Right cardiac atrium (tissue), 5 donors: ENCODE measurements at places on chromosomes 7 and 10. TPM values are rescaled to one million over a fixed set of nuclear protein-coding genes. Genes with fewer than 3 reads are reported as not detected.

GRCh38 chr10:102779680-102780526, 36.2 kb downstream of the WBP1L start:
- DNase-seq: no peak

CPA4 gene
- polyA plus RNA-seq: 0.02 TPM

CAMK1D gene
- polyA plus RNA-seq: 15.2 TPM

- no peak for DNase-seq
These were observed 4.5 kb upstream of the ZEB1 start for GRCh38 chr10:31314256-31315150.

EN2 gene
- 0.16 TPM for polyA plus RNA-seq

DNA sequence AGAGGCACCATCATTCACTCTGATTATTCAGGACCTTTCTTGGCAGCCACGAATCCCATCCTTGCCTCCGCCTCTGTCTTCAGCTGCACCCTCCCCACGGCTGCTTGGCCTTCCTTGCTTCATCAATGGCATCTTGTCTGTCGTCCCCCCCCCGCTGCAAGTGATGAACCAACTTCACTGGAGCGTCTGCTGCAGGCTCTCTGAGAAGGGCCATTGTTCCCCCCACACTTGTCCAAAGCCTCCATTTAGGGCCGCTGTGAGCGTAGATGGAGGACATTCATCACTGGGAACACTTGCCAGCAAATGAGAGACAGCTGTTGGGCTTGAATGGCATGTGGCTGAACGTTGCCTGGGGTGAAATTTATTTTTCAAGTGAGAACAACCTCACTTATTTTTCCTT, 20.1 kb downstream of the AFAP1L2 start:
- no peak for DNase-seq

GRCh38 chr10:124736491-124737136, 7.6 kb downstream of the FAM53B start:
- DNase-seq: peak; percentile 93

GRCh38 chr7:133300811-133301210, 47.9 kb downstream of the EXOC4 start:
- no peak for DNase-seq

FAM237B gene
- not detected for polyA plus RNA-seq

PPP1R3C gene
- polyA plus RNA-seq: 146 TPM

GAD2 gene
- not detected for polyA plus RNA-seq

CALML3 gene
- not detected for polyA plus RNA-seq

DNA sequence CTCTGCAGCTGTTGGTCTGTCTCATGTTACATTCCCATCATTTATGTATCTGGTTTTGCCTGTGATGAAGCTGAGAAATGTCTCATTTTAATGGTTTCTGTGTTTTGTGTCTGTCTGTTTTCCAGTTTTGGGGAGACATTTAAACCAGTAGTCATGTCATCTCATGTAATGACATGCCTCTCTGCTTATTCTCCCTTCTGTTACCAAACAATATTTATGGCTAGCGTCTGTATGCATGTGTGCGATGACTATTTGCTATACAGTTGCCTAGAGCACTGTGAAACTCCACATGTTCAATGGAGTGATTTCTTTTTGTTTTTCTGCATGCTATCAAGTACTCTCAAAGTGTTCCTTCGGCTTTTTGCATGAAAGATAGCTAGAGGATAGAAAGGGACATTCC, 132.0 kb downstream of the ST7 start:
- DNase-seq: no peak

AKR1E2 gene
- polyA plus RNA-seq: 3.1 TPM

NPY gene
- 1.9 TPM for polyA plus RNA-seq

DNA sequence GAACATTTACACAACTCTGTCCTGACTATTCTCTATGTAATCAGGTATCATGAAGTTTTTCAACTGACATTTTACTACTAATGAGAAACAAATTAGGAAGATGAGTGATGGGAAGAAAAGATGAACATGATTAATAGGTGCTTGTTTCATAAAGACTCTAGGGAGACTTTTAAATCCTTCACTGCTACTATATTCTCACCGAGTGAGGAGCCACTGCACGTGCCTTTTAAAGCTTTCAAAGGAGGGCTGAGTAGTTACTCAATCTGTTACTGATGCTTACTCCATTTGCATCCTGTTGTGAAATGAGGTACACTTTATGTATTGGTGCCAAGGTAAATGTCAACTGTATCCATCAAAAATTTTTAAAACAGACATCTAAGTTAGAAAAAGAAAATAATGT, 1.3 kb upstream of the COMMD3 start:
- DNase-seq: no peak

DNA sequence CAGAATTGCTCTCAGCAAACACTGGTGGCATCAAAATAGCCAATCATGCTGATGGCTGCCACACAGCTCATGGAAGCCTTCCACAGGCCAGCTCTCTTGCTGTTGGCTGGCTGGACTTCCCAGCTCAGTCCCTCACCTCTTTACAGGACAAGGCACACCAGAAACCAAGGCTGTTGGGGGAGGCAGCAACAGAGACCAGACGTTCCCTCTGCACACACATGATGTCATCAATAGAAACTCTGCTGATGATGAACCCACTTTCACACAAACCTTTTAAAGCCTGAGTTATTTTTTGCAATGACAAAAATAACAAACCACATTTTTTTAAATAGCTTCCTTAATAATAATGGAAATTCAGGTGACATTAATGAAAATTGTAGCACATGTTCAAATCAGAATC, 300.9 kb upstream of the C7orf33 start:
- DNase-seq: no peak

GRCh38 chr7:130227883-130228575, 20.4 kb downstream of the SSMEM1 start:
- DNase-seq: no peak

TRDMT1 gene
- 2.1 TPM for polyA plus RNA-seq

DNA sequence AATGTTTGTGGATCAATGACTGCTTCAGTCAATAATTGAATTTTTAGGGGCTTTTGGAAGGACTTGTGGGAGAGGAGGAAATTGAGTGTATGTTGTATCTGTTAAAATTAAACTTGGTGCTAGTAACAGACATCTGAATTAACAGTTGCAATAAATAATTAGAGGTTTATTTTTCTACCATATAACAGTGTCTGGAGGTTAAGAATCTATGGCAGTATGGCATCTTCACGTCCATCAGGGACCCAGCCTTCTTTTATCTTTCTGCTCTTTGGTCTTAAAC, 72.8 kb upstream of the HABP2 start:
- DNase-seq: no peak

GRCh38 chr7:45695249-45695995, 121.3 kb downstream of the ADCY1 start:
- no peak for DNase-seq

GRCh38 chr10:80167471-80168161, 35.1 kb downstream of the PLAC9 start:
- DNase-seq: no peak
